Activated naive CD4-positive, alpha-beta T cell (primary cell): ENCODE measurements at places on chromosomes 2 and 18.

- DNase-seq: no peak
Observed at GRCh38 chr2:158779621-158780020, 15.5 kb upstream of the DAPL1 start.

DNA sequence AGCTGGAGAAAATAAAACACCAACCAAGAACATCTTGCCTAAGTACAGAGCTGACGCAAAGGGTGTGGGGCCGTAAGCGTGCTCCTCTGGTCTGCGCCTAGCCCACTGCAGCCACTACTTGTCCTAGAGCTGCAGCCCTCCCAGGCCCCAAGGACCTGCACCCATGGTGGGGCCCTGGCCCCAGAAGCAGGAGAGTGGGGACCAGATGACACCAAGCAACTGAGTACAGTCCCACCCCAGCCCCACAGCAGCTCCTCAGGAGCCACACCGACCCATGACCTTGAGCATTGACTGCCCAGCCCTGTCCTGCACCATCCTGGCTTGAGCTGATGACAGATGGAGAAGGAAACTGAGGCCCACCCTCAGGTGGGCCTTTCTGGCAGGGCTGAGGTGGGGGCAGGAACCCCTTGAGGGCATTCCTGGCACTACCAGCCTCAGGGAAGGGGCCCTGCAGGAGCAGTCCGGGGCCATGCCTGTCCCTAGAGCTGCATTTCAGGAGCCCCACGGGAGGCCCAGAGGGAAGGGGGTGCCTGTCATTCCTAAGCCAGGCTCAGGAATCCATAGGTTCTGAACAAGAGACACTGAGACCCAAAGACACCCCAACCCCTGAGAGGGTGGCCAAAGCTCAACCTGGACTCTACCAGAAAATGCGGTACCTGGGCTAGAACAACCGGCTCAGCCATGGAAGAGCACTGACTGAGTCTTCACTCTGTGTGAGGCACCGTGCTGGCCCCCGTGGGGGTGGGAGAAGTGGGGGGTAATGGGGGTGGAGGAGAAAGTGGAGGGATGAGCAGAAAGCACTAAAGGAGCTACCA, 4.9 kb downstream of the KIF1A start:
- DNase-seq: no peak

- DNase-seq: no peak
Observed at GRCh38 chr18:2984091-2984490, 28.9 kb downstream of the LPIN2 start.

DNA sequence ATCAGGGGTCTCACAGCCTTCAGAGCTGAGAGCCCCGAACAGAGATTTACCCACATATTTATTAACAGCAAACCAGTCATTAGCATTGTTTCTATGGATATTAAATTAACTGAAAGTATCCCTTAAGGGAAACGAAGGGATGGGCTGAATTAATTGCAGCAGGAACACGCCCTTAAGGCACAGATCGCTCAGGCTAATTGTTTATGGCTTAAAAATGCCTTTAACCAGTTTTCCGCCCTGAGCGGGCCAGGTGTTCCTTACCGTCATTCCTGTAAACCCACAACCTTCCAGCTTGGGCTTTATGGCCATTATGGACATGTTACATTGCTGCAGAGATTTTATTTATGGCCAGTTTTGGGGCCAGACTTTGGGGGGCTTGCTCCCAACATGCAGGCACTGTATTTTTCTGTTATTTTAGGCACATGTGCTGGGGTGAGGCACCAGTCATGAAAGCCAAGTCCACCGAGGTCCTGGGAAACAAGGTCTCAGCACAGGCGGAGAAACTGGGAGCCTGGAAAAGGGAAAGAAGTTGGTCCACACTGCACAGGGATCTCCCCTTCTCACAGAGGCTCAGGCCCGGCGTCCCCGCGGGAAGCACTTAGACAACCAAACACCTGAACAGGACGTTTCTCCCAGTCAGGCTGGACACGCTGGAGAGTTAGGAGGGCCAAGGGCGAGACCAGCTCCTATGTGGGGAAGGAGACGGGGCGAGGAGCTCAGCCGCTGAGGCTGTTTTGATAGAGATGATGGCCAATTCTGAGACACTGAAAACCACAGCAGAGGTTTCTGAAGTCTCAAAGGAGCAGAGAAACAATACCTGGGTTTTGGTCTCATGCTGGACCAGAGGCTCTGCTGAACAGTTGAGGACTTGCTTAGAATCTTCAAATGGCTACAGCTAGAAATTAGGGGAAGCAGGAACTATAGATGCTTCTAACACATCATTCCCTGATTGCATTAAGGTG, 86.7 kb downstream of the TMEM18 start:
- DNase-seq: no peak

DNA sequence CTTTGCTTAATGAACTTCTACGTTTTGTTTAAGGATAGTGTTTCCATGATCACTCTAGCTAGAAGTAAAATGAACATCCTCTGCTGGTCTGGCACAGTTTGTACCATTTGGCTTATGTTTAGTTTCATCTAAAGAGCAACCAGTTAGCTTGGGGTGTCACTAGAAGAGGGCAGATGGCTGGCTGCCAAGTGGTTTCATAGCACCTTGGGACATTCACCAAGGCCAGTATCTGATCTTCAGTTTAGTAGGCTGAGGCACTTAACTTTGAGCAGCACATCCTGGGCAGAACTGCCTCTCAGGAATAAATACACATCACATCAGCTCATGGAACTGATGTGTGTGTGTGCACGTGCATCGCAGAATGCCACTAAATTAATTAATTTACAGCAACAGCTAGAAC, 68.4 kb downstream of the NXPH2 start:
- DNase-seq: no peak

DNA sequence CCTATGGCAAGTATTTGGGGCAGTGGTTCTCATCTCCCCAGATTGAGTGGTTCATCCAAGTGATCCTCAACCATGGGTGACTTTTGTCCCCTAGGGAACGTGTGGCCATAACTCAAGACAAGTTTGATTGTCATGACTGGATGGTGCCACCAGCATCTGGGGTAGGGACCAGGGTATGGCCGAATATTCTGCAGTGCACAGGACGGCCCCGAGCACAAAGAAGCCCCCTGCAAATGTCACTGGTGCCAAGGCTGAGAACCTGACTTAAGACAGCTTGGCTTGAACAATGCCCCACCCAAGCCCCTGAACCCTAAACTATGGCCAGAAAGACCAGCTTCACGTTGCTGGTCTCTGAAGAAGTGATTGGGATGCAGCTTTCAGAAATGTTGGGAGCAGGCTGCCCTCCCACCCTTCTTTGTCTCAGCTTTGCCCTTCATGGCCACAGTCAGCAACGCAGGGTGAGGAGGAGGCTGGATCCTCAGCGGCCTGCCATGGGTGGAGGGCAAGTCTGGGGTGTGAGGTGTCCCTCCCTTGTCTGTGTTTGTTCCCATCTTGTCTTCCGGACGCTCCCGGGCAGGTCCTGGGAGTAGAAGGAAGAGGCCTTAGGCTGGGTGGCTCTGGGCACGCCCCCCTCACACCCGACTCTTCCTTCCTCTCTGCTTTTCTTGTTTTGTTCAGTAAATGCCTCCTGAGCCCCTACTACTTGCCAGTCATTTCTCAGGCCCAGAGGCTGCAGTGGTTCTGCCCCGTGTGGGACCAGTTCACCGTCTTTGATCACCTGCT, 43.4 kb downstream of the GREB1 start:
- no peak for DNase-seq

DNA sequence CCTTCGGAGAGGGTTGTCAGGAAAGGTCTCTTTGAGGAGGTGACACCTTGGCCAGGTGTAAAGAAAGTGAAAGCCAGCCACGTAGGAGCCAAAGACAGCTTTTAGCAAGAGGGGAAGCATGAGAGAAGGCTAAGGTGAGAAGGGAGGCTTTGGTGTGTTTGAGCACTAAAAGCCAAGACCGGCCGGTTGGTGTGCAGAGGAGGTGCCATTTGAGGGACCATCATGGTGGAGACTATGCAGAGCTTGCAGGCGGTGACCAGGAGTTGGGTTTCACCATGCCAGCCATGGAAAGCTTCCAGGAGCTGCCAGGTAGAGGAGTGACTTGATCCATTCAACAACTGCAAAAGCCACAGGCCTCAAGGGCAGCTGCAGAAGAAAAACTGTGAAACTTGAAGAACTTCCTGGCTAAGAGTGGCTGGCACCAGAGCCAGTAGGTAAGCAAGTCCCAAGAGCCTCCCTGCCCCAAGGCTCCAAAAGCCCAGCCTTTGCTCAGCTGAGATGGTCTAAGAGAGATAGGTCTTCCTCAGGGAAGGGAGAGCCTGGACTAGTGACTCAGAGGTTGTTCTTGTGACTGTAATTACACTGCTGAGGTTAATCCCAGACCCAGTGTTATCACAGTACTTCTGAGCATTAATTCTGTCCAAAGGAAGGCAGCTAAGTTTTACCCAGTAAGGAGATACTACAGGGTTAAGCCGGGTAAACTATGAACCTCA, 319.0 kb downstream of the BCL11A start:
- DNase-seq: no peak
